ENCODE measurements at places on chromosomes 7 and 10.

GRCh38 chr7:157900011-157900410 lies 563.2 kb downstream of the DNAJB6 start:
- no peak overlapping the region for H3K27ac ChIP-seq
- no peaks in the 10 kb centered on the region for H3K27me3 ChIP-seq
- H3K4me3 ChIP-seq = no peak overlapping the region
- no peak for DNase-seq
- H3K36me3 ChIP-seq = no peaks in the 10 kb centered on the region
- H3K4me1 ChIP-seq = no peaks in the 10 kb centered on the region

- peak overlapping the region; percentile 71 for H3K27ac ChIP-seq
- no peaks in the 10 kb centered on the region for H3K27me3 ChIP-seq
- no peak for DNase-seq
- no peak overlapping the region for H3K4me3 ChIP-seq
- H3K4me1 ChIP-seq = peaks cover 27% of the 10 kb centered on the region
Observed at GRCh38 chr10:80154978-80155695, 22.6 kb downstream of the PLAC9 start.

DNA sequence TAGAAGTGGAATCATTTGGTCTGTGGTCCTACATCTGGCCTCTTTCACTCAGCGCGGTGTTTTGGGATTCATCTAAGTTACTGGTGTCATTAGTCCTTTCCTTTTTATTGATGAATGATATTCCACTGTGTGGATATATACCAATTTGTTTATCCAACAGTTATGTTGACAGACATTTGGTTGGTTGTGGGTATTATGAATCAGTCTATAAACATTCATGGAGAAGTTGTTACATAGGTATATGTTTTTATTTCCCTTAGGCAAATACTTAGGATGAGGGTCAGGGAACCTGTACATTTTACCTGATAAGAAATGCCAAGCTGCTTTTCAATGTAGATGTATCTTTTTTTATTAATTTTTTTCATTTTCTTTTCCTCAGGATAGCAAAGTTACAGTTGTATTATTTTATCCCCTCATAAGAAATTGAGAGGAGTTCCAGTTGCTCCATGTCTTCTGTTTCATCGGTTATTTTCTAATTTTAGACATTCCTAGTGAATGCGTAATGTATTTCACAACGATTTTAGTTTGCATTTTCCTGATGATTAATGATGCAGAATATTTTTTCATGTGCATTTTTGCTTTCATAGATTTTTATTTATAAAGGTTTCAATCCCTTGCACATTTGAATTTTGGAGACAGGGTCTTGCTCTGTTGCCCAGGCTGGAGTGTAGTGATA lies 203.8 kb upstream of the SH2B2 start:
- peaks cover 21% of the 10 kb centered on the region for H3K36me3 ChIP-seq
- no peak overlapping the region for H3K4me3 ChIP-seq
- H3K27me3 ChIP-seq = no peaks in the 10 kb centered on the region

- no peaks in the 10 kb centered on the region for H3K4me1 ChIP-seq
- H3K36me3 ChIP-seq = no peaks in the 10 kb centered on the region
- DNase-seq = no peak
- peaks cover 62% of the 10 kb centered on the region for H3K27me3 ChIP-seq
Observed at GRCh38 chr10:118255355-118255754, 86.8 kb downstream of the FAM204A start.

DNA sequence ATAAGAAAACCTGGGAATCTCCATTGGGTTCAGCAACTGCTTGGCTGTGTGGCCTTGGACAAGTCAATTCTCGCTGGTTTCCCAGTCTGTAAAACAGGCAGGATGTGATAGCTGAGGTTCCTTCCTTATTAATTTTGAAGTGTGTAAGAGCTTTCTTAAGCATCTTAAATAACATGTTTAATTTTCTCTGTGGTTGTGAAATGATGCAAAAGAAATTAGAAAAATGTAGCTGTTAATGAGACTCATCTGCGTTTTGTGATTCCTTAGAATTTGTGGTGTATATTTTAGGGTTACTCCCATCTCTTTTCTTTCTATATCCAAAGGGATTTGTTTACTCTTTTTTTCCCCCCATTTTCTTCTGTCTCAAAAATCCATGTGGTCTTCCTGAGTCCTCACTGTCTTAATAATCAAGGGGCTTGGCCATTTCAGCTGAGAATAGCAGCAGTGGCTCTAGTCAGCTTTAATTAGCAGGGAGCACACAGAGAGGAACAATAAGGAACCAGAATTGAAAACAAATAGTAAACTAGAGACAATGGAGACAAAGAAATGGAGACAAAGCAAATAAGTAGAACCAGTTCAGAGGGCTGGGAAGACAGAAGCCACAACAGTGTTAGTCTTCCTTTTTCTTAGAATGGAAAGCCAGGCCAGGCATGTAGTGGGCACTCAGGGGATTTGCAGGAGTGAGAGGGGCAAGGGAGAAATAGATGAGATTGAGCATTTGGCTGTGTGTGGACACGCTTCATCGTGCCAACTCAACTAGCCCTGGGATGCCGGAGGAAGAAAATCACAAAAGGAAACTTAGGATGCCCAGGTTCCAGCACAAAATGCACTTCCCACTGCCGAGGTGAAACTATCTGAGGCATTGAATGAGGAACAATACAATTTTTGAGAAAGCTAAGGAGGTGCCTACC lies 93.9 kb downstream of the CHN2 start:
- H3K27ac ChIP-seq = no peak overlapping the region
- peaks cover 59% of the 10 kb centered on the region for H3K27me3 ChIP-seq
- no peak overlapping the region for H3K4me3 ChIP-seq

- H3K27me3 ChIP-seq = peaks cover 6% of the 10 kb centered on the region
- DNase-seq = no peak
- peaks cover 31% of the 10 kb centered on the region for H3K4me1 ChIP-seq
- H3K4me3 ChIP-seq = no peak overlapping the region
- H3K27ac ChIP-seq = no peak overlapping the region
Observed at GRCh38 chr10:25064401-25064800, 48.0 kb downstream of the THNSL1 start.

DNA sequence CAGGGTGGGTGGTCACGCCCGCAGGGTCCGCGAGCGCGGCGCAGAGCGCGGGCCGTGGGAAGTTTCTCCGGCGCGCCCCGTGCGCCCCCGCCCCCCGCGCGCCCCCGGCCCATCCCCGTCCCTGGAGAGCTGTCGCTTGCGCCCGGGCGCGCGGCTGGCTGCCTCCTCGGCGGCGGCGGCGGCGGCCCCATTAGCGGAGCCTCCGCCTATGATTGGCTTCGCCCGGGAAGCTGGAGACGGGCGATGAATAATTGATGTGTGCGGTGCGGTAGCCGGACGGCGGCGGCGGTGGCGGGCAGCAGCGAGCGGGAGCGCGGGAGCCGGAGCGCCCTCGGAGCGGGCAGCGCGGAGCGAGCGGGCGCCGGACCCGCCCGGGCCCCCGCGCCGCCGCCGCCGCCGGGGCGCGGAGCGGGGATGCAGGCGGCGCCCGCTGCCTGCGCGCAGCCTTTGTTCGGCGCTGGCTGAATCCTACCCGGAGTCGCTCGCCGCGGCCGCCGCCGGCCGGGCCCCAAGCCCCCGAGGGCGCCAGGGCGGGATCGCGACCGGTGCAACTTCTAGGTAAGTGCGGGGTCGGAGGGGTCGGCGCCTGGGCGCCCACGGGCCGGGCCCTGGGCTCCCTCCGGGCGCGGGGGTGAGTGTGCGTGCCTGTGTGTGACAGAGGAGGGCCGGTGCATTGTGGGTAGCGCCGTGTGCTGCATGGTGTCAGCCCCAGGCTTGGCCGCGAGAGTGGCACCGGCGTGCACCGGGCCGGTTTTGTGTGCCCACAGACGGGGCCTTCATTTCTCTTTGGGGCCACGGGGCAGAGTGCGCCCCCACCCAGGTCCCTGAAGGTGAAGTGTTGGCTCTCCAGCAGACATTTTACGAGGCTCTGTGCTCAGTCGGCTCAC lies 103.8 kb upstream of the PPIF start:
- peaks cover 59% of the 10 kb centered on the region for H3K4me1 ChIP-seq
- peak overlapping the region; percentile 16 for H3K27ac ChIP-seq
- peak; percentile 80 for DNase-seq
- no peaks in the 10 kb centered on the region for H3K27me3 ChIP-seq
- H3K4me3 ChIP-seq = peak overlapping the region; percentile 87

GRCh38 chr10:107859065-107859464 lies 694.6 kb upstream of the SORCS1 start:
- DNase-seq = no peak
- H3K27me3 ChIP-seq = no peaks in the 10 kb centered on the region
- H3K4me1 ChIP-seq = no peaks in the 10 kb centered on the region

DNA sequence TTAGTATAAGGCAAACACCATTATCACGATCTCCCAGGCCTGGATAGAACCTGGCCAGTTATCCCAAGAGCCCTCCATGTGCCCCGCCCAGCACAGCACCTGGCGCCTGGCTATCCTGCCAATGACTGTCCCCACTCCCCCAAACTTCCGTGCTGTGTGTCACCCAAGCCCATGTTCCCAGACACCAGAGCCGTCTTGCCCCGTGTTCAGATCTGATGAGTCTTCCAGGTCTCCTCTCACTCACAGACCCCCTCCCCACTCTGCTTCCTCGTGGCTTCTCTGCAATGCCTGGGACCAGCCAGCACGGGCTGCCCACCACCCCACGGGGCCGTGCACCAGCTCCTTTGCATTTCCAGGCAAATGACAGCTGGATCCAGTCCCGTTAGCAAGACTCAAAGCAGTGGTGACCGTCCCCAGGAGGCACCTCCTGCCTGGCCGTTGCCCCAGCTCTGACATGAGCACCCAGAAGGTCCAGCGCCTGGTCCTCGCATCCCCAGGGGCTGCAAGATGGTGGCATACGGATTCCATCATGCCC lies 43.8 kb upstream of the INPP5A start:
- no peaks in the 10 kb centered on the region for H3K27me3 ChIP-seq
- no peaks in the 10 kb centered on the region for H3K36me3 ChIP-seq
- no peak for DNase-seq
- no peaks in the 10 kb centered on the region for H3K4me1 ChIP-seq

DNA sequence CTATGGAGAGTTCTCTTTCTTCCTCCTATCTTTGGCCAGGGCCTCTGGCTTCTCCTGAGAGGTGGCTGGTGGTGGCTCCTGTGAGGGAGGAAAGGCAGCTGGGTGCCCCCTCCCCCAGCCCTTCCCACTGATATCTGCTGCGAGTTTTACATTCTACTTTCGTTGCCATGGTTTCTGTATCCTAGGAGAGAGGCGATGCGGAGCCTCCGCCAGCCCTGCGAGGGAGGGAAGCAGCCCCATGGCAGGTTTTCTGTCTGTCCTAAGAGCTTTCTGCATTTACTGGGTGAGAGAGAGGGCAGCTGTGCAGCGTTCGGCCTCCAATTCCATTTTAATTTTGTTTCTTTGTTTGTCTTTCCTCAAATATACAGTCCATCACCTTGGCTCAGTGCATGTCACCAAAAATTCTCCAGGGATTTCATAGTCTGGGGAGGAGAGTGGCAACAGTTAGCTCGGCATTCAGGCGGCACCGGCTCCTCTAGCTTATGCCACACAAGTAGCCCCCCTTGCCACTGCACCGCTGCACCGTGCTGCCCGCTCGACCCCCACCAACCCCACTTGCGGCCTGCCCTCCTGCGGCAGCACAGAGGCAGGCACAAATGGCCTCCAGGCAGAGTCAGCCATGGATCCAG lies 20.4 kb downstream of the DNAJB12 start:
- peaks cover 4% of the 10 kb centered on the region for H3K36me3 ChIP-seq
- no peak for DNase-seq
- peak overlapping the region; percentile 95 for H3K27ac ChIP-seq
- H3K27me3 ChIP-seq = no peaks in the 10 kb centered on the region
- peaks cover 81% of the 10 kb centered on the region for H3K4me1 ChIP-seq

GRCh38 chr7:110541962-110542361 lies 549.0 kb upstream of the LRRN3 start:
- no peaks in the 10 kb centered on the region for H3K27me3 ChIP-seq
- no peak overlapping the region for H3K27ac ChIP-seq
- DNase-seq = no peak
- H3K4me3 ChIP-seq = no peak overlapping the region
- H3K4me1 ChIP-seq = no peaks in the 10 kb centered on the region
- H3K36me3 ChIP-seq = no peaks in the 10 kb centered on the region
